ENCODE measurements at places on chromosomes 1 and 21.

DNA sequence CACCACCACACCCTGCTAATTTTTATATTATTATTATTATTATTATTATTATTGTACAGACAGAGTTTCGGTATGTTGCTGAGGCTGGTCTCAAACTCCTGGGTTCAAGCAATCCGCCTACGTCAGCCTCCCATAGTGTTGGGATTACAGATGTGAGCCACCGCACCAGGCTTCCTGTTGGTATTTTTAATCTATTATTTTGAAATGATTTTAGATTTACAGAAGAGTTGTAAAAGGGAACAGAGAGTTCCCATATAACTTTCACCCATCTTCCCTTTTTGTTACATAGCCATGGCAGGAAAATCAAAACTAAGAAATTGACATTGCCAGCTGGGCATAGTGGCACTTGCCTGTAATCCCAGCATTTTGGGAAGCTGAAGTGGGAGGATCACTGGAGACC, 42.9 kb upstream of the CITED4 start:
- no peak for DNase-seq

DNA sequence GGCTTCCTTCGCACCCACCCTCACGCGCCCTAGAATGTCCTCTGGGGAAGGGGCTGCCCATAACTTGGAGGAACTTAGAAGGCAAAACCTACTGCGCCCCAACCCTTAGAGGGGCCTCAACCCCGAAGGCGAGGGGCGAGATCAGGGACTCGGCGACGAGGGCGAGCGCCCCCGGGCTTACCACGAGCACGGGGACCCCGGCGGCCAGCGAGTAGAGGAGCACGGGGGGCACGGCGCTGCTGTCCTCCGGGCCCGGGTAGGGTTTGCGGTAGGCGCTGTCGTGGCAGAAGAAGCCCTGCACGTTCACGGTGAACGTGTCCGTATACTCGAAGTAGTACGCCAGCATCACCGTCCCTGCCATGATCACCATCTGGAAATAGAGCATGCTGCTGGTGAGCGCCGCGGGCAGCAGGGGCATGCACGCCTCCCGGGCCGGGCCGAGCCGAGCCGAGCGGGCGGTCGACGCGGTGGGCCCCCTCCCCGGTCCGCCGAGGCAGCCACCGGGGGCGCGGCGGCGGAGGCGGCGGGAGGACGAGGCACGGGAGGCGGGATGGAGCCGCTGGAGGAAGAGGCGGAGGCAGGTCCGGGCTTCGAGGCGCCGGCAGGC, 304 bp downstream of the PLPPR5 start:
- peak; percentile 18 for DNase-seq

DNA sequence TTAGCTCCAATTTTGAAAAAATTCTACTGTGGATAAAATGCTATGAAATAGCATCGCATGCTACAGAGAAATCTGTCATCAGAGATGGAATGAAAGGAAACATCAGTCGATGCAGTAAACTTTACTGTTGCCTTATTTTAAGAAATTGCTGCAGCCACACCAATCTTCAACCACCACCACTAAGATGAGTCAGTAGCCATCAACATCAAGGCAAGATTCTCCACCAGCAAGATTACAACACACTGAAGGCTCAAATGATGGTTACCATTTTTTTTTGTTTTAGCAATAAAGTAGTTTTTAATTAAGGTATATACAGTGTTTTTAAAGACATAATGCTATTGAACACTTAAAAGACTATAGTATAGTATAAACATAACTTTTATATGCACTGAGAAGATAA, 95.6 kb upstream of the JUN start:
- no peak for DNase-seq

DNA sequence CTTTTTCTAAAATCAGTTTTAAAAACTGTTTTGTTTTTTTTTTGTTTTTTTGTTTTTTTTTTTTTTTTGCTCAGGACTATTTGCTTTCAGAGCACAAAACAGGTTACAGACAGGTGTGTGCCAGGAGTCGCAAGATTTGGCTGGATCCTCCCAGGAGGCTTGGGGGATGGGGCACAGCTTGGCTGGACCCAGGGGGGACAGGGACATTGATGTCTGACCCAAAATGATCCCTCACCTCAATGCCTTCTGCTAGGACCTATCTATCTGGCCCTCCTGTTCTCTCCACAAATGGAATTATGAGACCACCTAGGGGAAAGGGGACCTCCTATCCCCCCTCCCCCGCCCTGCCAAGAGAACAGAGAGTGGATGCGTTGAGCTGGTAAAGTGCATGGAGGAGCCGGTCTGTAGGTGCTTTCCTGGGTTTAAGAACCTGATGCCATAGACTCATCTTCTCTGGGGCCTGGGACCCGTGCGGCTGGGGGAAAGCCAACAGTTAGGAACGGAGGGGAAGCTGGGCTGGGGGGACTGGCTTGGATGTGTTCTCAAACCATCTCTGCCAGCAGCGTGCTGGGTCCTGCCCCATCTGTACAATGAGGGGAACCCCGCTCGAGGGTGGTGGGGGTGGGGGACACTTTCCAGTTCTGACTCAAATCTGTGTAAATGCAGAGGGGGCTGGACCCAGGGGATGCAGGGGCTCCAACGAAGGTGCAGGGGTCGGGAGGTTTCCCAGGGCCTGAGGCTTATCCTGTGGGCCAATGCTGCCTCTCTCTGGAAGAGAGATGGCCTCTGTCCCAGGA, 28.9 kb downstream of the RUNX3 start:
- no peak for DNase-seq

- DNase-seq, result peak; percentile 89
Measured at GRCh38 chr1:45299981-45300668, 26.6 kb upstream of the HPDL start.

GRCh38 chr1:41535716-41536115, 51.2 kb upstream of the EDN2 start:
- no peak for DNase-seq

DNA sequence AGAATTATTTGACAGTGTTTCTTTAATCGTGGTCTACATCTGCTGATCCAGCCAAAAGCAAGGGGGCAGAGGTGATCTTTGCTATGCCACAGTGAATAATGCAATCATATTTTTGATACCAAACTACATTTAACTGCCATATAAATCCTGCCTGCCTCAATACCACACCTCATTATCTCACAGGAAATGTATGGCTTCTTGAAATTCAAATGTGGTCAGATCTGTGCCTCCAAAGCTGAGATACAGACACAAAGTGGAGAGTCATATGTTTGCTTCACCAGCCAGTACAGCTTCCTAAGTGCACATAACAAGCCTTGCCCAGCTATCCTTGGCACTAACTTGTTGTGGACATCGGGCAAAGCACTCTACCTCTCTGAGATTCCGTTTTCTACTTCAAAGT, 250.0 kb upstream of the NFIA start:
- DNase-seq, result no peak

DNA sequence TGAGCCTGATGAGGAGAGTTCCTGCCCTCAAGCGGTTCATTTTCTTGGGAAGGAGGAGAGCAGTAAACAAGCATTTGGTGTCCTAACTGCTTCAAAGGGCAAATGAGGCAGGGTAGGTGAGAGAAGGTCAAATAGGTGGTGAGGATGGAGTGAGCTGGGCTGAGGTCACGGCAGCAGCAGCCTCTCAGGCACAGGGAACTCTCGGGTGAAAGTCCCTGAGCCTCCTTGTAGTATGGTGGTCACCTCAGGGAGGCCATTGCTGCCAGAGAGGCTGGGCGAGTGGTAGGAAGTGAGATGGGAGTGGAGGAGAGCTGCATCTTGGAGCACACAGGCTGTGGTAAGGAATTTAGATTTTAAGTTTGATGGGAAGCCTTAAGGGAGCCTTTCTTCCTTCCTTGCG, 4.0 kb downstream of the ADARB1 start:
- DNase-seq, result no peak

- no peak for DNase-seq
Measured at GRCh38 chr1:203225071-203225470, 4.4 kb downstream of the CHIT1 start.

DNA sequence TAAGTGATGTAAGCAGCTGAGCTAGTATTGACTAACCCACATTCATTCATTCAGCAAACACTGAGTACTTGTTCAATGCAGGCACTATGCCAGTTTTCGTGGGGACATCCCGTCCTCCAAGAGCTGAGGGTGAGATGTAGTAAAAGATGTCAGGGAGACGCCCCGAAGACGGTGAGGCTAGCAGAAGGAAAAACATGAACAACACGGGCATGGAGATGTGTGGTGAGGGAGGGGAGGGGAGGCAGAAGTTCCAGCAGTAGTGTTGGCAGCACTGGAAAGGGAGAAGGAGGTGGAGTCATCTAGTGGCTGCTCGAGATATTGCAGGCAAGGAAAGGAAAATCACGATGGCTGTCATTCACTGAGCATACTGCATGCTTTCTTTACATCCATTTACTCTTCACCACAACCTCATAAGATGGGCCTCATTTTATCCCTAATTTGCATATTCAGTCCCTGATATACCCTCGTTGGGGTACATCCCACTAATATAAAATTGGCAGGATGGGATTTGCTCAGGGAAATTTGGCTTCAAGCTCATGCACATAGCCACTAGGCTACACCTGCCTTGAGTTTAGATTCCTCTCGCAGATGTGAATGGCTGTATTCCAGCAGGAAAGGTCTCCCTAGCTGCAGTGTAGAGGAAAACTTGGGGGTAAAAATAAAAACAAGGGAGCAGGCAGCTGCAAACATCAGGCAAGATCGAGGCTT, 14.5 kb downstream of the PDZK1IP1 start:
- DNase-seq, result peak; percentile 72

GRCh38 chr1:99131546-99131945, 126.9 kb upstream of the PLPPR5 start:
- no peak for DNase-seq

GRCh38 chr1:85321237-85321964, 45.0 kb upstream of the BCL10 start:
- DNase-seq, result peak; percentile 81

GRCh38 chr1:147700042-147701006, 30.0 kb upstream of the ACP6 start:
- DNase-seq, result peak; percentile 70

- no peak for DNase-seq
Measured at GRCh38 chr1:17923666-17924065, 168.5 kb downstream of the ACTL8 start.

GRCh38 chr1:2231532-2232254, 3.6 kb downstream of the SKI start:
- peak; percentile 88 for DNase-seq

- no peak for DNase-seq
Measured at GRCh38 chr1:50502147-50502546, 78.9 kb upstream of the DMRTA2 start.

GRCh38 chr1:202860744-202861419, 28.1 kb downstream of the RABIF start:
- DNase-seq, result peak; percentile 18

GRCh38 chr1:153567621-153568366, 2.1 kb upstream of the S100A2 start:
- DNase-seq, result no peak

DNA sequence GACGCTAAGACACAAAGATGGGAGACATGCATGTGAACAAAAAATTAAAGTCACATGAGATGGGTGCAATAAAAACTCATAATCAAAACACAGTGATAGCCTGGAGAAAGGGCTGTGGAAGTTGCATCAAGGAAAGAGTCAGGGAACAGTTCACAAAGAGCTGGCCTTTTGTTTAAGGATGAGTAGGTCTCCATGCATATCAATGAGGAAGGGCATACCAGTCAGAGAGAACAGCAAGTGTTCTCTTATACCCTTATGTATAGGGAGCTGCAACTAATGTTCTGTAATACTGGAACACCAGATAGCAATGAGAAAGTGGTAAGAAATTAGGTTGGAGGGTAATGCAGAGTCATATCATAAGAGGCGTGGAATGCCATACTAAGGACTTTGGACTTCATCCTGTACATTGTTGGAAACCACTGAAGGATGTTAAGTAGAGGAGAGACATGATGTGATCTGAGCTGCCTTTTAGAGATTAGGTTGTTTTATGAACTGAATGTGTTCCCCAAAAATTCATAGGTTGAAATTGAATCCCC, 46.7 kb upstream of the SAMD13 start:
- DNase-seq, result no peak

DNA sequence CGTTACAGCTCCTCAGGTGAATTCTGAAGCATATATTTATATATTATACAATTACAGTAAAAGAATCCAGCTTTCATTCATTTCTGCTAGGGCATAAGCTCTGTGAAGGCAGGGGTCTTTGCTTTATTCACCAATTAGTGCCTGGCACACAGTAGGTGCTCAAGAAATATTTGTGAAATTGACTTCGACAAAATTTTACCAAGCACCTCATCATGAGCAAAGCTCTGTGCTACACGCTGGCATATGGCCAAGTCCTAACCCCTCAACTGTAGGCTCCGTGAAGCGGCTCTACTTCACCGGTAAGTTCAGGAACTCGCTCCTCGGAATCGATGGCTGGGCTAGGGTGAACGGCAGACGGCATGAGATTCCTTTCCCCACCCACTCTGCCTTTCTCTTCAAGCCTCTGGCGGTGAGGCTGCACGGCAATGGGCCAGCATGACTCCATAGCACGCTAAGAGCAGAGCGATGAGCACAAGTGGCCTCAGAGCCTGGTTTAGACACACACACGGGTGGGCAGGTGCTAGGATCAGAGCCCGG, 8.7 kb downstream of the C1orf174 start:
- DNase-seq, result no peak

All from cardiac fibroblast (primary cell).